ENCODE measurements at places on chromosomes 1 and 21. TPM values are rescaled to one million over a fixed set of nuclear protein-coding genes. Genes with fewer than 3 reads are reported as not detected.

The SPRR1B gene
- not detected for total RNA-seq

The RGS18 gene
- not detected for total RNA-seq

The AADACL4 gene
- total RNA-seq: not detected

The GBP3 gene
- total RNA-seq: 2.2 TPM

The SH3BGR gene
- 1.1 TPM for total RNA-seq

The UBE2U gene
- not detected for total RNA-seq

The GPX7 gene
- not detected for total RNA-seq

The ERO1B gene
- total RNA-seq: 2.8 TPM

The IGSF21 gene
- not detected for total RNA-seq

The NEGR1 gene
- not detected for total RNA-seq

The CHIA gene
- not detected for total RNA-seq

The LRRIQ3 gene
- total RNA-seq: 0.76 TPM

The S100A10 gene
- 2,088 TPM for total RNA-seq

The IFNLR1 gene
- total RNA-seq: 1.2 TPM

The GBP4 gene
- 0.03 TPM for total RNA-seq

The HSD3B2 gene
- not detected for total RNA-seq

The TMPRSS15 gene
- not detected for total RNA-seq

The RAB25 gene
- total RNA-seq: not detected

The ICOSLG gene
- 2.0 TPM for total RNA-seq

The NEK7 gene
- total RNA-seq: 18.1 TPM

The RPS6KA1 gene
- total RNA-seq: 17.9 TPM

The PDZK1 gene
- total RNA-seq: 0.39 TPM

The SPATA45 gene
- total RNA-seq: not detected

The KRTAP12-3 gene
- not detected for total RNA-seq

The DYNLT4 gene
- total RNA-seq: 0.81 TPM

The C8A gene
- total RNA-seq: not detected

The TMPRSS3 gene
- 0.21 TPM for total RNA-seq

The AUNIP gene
- total RNA-seq: 8.5 TPM

The UMODL1 gene
- total RNA-seq: not detected

The LRRC39 gene
- total RNA-seq: 0.20 TPM

The DYNLT5 gene
- not detected for total RNA-seq

The PROK1 gene
- not detected for total RNA-seq

The LRRN2 gene
- 16.9 TPM for total RNA-seq

The LAD1 gene
- total RNA-seq: 1.1 TPM

The PCBP3 gene
- 2.1 TPM for total RNA-seq

The LRP8 gene
- 45.8 TPM for total RNA-seq

The OR2L5 gene
- total RNA-seq: not detected

The TMEM269 gene
- total RNA-seq: 0.08 TPM

The ARHGEF16 gene
- total RNA-seq: 6.0 TPM

The FMO4 gene
- total RNA-seq: 0.75 TPM

The DMBX1 gene
- total RNA-seq: 0.99 TPM

The KRTAP19-3 gene
- not detected for total RNA-seq

The OR2T35 gene
- total RNA-seq: not detected

The GABRD gene
- total RNA-seq: 0.19 TPM

The OR2G6 gene
- not detected for total RNA-seq

The FAM163A gene
- not detected for total RNA-seq

The CCDC17 gene
- 0.19 TPM for total RNA-seq

The PPFIA4 gene
- 0.38 TPM for total RNA-seq

All from A549 treated with ZK216348 at 1 μM for 4 hours (cell line).